ENCODE measurements at places on chromosomes 1 and 21.

DNA sequence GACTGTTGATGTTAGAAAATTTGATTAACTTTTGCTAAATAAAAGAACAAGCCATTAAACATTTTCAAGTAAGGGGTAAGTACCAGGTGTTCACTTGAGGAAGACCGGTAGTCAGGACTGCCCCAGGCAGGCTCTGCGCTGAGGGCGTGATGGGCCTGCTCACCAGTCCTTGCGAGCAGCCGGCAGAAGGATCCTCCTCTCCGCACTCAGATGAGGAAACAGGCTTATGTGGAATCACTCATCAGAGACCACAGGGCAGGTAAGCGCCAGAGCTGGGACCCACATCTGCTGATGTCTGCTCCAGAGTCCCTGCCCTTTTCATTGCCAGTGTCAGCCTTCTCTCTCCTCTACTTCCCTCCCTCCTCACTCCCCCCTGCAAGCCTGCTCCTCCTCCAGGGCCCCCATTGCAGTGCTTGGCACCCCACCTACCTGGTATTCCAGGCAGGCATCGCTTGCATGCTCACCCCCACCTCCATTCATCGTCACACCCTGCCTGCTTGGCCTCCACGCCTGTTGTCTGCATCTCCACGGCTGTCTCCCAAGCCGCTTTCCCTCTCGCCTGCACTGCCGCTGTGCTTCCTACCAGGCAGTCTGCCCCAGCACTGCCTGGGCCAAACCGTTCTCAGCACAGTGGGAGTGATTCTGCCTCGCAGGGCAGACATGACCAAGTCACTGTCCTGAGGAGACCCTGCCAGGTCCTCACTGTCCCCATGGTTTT lies 24.7 kb upstream of the KDM4A start:
- DNase-seq = no peak

DNA sequence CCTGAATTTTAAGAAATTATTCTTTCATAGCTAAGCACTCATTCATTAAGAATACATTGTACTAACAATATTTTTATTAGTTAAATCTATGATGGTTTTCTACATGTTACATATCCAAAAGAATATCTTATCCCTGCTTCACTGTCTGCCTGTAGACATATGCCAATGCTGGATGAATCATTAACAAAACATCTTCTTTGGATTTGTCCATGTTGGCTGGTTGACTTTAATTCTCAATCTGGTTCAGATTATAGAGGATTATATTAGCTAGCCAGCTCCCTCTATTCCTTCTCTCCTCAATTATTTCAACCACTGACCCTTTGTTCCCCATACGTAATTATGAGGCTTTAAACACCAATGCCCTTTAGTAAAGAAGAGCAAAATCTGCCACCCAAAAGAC lies 138.9 kb upstream of the DMRTA2 start:
- DNase-seq = no peak

DNA sequence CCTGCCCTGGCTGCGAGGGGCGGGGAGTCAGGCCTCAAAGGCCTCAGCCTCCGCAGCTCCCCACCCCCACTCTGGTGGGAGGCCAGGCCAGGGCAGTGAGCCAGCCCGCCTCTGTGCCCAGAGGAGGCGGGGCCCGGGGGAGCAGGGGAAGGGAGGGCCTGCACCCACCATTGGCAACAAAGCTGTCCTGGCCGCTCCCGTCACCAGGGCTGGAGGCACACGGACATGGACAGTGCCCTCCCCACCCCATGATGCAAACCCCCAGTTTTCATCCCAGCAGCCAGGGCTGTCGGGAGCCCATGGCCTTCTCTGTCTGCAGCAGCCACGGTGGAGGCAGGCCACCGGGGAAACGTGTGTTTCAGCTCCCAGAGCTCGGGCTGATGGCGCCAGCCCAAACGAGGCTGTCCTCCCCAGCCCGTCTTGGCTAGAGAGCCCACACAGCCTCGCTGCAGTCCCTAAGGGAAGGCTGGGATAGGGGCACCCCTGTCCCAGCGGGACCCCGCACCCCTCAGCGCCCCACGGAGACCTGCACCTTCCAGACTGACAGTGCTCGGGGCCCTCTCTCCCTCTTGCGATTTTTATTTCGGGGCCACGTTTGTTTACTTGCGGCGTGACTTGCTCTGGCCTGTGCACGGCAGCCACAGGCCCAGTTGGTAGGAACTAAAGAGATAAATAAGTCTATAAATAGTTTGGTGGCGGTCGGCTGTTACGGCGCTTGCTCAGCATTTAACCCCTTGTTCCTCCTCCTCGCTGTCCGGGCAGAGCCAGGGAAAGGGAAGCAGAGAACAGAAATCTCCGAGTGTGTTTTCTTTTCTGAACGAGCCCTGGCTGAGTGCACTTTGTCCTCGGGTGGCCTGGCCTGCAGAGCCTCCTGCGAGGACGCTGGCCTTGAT lies 101.8 kb downstream of the PRDM16 start:
- DNase-seq = no peak

- no peak for DNase-seq
These were observed 25.3 kb upstream of the SYT6 start for GRCh38 chr1:114178936-114179335.

DNA sequence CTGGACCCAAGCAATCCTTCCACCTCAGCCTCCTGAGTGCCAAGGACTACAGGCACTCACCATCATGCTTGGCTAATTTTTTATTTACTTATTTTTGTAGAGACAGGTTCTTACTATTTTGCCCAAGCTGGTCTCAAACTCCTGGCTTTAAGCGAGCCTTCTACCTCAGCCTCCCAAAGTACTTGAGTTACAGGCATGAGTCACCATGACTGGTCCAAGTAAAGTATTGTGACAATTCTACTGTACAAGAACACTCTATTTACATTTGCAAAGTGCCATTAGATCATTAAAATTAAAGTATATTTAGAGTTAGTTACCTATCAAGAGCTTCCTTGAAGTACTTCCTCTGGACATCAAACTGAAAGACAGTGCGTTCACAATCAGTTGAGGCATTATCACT lies 44.8 kb downstream of the NRDC start:
- DNase-seq = no peak

DNA sequence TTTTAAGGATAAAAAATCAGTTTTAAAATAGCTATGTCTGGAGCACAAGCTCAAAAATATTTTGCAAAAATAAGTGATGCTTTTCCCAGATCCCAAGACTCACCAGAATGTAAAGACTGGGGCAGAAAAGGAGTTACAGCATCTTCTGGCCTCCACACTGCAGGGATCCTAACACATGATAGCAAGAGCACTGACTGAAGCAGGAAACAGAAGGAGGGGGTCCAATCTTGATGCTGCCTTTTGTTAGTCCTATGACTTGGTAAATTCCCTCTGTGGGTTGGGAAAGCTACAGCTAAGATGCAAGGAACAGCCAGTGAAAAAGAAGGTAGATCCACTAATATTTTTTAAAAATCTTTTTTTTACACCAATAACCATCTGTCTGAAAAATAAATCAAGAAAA lies 54.2 kb upstream of the TNR start:
- DNase-seq = no peak

DNA sequence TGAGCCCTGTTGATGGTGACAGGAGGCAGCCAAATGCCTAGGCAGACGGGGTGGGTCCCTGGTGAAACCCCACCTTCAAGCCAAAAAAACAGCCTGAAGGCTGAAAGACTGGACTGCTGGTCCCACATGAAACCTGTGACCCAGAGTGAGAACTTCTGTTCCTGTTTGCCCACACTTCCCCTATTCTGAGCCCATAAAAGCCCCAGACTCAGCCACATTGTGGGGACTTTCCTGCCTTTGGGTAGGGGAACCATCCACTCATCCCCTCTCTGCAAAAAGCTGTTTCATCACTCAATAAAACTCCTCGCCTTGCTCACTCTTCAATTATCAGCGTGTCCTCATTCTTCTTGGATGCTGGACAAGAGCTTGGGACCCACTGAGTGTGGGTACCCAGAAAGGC lies 25.2 kb downstream of the HTR6 start:
- DNase-seq = no peak

- no peak for DNase-seq
These were observed 624 bp downstream of the C8B start for GRCh38 chr1:56965191-56965590.

DNA sequence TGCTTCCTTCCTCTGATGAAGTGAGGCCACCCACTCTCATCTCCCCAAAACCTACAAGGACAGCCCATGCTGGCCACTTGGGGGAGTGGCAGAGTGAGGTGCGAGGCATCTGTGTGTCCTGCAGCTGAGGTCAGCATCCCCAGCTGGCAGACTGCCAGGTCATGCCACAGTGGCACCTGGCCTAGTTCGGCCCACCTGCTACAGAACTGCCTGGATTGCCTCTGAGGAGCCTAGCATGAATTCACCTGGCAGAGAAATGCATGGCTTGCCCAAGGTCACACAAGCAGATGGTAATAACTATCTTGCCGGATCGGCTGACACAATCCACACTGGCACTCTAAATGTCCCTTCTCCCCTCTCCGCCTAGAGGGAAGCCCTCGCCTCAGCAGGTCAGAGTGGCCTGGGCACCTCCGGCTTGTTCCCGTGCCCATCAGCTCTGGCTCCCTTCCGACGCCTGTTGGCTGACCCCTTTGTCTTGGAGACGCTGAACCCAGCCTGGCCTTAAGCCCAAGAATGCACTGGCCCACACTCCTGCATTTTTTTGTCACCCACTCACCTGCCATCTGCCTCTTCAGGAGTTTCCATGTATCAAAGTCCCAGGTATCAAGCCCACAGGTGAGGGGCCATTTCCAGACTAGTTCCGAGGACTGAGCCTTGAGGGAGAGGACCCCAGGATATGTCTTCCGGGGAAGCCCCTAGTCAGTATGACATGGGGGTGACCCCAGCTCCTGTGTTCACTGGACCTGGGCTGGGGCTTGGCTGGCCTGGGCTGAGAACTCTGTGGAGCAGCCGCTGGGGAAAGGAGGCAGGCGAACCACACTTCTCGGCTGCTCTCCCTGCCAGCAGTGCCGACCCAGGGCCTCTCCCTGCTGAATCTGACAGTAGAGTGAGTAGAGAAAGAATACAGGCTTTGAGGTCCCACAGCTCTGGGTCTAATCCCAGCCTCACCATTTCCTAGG lies 21.7 kb downstream of the ECE1 start:
- DNase-seq = no peak

DNA sequence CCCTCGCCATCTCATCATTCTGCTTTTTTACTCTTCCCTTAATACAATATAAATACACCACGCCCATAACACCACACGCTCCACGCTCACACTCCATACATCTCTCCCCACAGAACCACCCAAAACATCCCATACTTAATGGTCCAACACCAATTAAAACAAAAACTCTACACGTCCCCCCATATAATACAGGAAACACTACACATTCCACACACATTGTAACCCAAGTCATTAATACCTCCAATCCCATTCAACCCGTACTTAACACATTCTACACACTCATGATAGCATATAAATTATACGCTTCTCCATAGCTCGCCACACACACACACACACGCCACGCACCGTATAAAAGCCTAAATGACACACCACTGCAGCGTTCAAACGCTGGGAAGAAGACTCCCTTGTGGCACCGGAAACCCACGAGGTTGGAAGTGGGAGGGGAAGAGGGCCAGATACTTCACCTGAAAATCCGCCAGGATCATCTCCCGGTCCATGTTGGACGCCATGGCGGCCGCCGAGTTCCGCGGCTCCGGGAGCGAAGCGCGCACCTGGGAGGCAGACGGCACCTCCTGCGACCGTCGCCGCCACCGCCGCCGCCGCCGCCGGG lies 659 bp downstream of the FAF1 start:
- peak; percentile 47 for DNase-seq

DNA sequence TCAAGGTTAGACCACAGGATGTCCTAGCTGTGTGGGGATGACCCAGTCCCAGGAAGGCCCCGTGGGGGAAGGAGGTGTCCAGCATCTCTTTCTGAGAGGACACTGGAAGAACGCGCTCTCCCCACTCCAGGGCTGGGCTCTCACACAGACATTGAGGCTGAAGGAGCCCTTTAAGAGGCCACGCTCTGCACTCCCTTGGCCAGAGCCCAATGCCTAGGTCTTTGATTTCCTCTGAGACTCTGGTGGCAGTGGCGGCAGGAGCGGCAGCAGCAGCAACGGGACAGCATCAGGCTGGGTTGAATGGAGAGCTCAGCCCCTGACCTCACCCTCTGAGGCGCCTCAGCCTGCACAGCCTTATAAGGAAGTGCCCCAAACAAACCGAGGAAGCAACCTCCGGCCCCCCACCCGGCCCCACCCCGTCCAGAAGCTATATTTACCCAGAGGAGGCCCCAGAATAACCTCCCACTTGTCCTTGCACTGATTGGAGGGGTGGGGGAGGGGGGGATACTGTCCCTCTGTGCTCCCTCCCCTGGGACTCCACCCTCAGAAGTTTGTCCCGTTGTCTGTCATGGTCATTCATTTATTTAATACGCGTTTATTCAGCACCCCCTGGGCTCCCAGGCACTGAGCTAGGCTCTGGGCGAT lies 12.3 kb downstream of the NES start:
- no peak for DNase-seq

DNA sequence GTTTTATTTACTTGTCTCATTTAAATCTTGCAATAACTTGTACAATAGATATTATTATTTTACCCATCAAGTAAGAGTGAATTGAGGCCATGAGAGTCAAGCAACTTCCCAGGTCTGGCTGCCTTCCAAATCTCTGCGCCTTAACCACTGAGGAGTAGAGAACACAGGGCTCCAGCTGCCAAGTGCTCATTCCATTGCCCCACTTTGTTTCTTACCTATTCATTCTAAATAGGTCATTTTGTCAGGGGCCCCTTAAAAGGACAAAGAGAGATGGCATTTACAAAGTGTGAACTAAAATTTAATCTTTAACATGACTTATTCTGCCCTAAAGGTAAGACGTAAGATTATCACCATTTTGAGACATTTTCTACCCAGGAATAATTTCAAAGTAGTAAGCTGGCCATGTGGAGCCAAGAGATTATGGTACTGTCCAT lies 3.5 kb downstream of the PPP1R15B start:
- DNase-seq = peak; percentile 83

DNA sequence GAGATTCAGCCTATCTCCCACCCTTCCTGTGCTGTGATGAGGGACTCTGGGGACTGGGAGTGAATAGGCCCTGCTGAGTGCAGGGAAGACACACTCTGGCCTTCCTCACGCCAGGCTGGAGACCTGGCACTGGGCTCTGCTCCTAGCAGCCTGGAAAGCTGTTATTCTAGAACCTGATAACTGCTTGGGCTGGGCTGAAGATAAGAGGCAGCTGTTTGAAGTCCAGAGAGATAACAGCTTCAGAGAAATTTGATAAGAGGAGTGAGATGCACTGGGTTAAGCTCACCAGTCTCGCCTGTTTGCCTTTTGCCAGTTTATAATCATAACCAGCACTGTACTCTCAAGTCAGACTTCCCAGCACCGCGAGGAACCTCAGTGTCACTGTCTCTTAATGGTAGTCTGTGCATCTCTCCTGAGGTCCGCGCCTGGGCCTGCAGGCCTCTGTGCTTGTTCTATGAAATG lies 46.6 kb upstream of the GPR37L1 start:
- peak; percentile 84 for DNase-seq

GRCh38 chr1:222073307-222073995 lies 331.6 kb upstream of the DUSP10 start:
- no peak for DNase-seq

DNA sequence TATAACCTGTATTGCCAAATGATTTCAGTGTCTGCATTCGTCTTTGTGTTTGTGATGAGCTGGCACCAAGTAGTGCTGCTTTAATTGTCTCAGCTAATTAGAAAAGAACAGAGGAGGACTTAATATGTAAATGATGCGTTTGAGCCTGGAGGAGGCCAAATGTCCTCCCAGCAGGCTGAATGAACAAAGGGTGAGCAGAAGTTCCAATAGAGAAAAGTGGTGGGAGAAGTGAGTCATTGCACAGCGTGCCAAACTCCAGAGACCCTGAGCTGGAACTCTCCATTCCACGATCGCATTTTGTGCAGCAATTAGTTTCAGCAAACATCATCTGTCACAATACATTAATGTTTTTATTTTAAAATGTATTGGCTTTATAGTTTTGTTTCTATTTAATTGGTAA lies 17.9 kb downstream of the ETV3L start:
- DNase-seq = no peak
